ENCODE measurements at places on chromosomes 6 and 20.

DNA sequence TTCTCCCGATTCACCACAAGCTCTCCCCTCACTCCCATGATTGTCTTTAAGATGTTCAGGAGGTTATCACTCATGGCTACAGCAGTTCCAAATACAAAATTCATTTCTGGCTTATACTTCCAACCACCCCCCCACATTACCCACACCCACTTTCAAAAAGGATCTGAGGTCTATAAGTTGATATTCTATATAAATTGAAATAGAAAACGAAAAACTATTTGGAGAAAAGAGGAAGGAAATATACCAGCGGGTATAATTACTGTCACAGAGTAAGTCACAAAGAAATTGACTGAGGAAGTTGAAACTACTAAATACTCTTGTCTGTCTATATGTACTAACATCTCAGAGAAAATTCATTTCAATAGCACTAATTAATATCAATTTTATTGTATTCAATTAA lies 112.7 kb upstream of the TNFAIP3 start:
- no peak for DNase-seq

DNA sequence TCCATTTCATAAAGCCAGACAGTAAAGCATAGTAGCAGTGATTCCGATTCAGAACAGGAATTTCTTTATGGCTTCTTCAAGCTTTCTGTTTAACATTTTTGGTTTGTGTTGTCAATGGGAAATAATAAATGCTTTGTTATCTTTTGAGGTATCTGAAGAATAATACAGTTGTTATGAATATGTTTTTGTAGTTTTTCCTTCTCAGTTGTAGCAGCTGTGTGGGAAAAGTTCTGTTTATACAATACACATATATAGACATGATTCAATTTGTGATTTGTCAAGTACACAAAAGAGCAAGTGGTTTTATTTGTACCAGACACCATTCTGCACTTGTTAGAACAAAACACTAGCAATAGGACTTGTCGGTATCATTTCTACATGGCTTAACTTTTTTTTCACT lies 96.6 kb downstream of the CDYL start:
- DNase-seq = no peak

GRCh38 chr6:88561954-88562315 lies 395.8 kb upstream of the CNR1 start:
- no peak for DNase-seq

GRCh38 chr6:125022391-125022989 lies 60.3 kb downstream of the RNF217 start:
- DNase-seq = no peak

DNA sequence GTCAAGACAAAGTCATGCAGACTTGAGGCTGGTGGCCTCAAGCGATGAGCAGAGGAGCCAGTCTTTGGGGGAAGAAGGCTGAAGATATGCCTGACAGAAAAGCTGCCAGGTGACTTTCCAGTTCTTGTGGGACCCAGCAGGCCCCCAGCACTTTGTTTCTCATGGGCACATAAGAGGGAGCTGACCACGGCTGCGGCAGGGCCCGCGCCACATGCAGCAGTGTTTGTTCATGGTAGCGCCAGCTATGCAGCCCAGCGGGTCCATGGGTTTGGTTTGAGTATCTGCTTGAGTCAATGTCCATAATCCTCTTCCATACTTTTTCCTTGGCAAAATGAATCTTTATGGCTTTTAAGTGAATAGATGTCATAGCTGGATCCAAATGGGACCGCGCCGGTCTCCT lies 91.0 kb upstream of the LY86 start:
- DNase-seq = no peak

GRCh38 chr6:162032620-162033019 lies 694.9 kb downstream of the PRKN start:
- DNase-seq = no peak

DNA sequence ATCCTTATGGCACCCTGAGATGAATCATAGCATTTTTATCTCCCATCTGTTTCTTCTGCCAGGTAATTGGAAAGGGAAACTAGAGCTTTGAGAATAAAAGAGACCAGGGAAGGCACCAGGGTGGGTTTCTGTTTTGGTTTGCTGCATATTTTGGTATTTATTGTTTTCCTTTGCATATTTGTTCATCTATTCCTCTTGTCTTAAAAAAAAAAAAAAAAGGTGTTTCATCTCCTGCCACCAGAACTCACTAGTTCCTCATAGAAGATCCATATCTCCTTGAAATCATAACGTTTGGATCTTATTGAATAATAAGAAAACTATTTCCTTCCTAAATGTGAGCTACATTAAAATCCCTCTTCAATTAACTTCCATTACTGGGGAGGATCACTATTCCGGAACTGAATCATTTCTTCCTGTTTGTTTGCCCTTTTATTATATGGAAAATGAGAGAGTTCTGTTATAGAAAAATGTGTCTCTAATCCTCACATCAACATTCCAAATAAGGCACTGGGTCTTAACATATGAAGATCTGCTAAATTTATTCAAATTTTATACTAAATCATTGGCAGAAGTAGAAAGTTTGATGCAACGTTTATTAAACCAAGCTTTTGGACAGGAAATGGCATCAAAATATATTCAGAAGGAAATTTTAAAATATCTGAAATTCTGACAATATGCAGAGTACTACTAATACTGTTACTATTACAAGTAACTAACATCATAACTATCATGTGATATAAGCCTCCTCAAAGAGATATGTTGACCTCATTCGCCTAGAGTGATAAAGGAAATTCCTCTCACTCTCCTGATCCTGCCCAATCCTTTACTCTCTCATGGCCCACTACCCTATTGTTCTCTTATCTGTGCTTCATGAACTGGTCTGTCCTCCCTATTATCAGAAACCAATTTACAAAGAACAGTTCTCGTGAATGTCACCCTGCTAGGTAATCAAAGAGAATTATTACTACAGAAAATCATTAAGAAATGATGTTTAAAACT lies 229.4 kb upstream of the RSPO3 start:
- no peak for DNase-seq

GRCh38 chr6:158559338-158559894 lies 475 bp upstream of the TMEM181 start:
- DNase-seq = no peak

- DNase-seq = no peak
These were observed 2.9 kb downstream of the ZNF335 start for GRCh38 chr20:45968801-45969711.

- no peak for DNase-seq
These were observed 45.3 kb downstream of the DLL1 start for GRCh38 chr6:170245475-170245992.

GRCh38 chr6:69279805-69280204 lies 517.0 kb downstream of the LMBRD1 start:
- DNase-seq = no peak

DNA sequence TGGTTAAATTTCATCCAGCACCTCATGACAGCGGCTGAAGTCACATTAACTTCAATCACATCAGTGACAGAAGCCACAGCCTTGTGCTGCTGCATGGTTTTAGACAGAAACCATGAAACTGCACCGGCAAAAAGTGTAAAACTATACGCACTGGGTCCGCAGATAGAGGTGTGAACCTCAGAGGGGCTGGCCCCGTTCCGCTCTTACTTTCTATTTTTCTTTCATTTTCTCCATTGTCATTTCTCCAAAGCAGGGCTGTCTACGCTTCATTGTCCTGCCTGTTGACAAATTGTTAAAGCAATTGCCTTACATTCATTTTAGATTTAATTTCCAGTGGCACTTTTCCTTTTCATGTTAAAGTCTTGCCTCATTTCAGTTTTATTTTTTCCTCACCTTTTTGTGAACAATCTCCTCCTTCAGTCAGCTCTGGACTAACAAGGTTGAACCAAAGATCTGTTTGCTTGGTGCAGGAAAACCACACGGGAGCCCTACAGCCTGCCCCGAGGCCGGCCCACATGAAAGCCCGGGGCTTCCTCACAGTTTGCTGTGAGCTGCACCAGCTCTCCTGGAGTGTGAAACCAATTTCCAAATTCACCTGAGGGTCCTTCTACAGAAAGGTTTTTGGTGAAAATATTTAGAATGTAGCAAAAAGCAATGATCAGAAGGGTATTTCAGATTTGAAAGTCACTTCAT lies 63.7 kb downstream of the PRR18 start:
- no peak for DNase-seq

GRCh38 chr6:89750338-89750737 lies 69.3 kb downstream of the MDN1 start:
- no peak for DNase-seq

DNA sequence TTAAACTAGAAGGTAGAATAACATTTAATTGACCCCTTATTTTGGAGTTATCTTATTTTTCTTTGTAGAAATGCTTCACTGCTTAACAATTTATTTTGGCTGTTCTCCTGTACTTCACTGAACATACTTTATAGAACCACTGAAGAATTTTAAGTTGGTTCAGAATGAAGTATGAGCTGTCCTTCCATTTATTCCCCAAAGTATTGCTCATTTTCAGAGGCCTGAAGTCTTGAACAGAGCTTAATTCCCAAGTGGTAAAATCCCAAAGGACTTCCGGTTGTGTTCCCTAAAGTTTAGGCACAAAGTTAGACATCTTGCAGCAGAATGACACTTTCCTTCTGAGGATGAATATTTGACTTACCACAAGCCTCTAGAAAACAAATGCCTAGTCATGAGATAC lies 233.3 kb downstream of the TINAG start:
- DNase-seq = no peak

- no peak for DNase-seq
These were observed 31.3 kb upstream of the MYLIP start for GRCh38 chr6:16097382-16098171.

GRCh38 chr6:7025861-7026260 lies 81.9 kb upstream of the RREB1 start:
- DNase-seq = no peak

Data from stimulated activated CD8-positive, alpha-beta memory T cell treated with anti-CD3 and anti-CD28 coated beads, Interleukin-7, amount 100 ng/mL, for 4 hours (primary cell).